Activated CD4-positive, alpha-beta T cell treated with anti-CD3 and anti-CD28 coated beads, Interleukin-2, amount 10 ng/mL, durations not matched to agents 7 days and 5 days (primary cell): ENCODE measurements at places on chromosomes 6 and 20.

- DNase-seq, result no peak
Measured at GRCh38 chr20:21325296-21325695, 22.2 kb downstream of the XRN2 start.

- DNase-seq, result no peak
Measured at GRCh38 chr6:126153661-126154060, 167.3 kb downstream of the TRMT11 start.

DNA sequence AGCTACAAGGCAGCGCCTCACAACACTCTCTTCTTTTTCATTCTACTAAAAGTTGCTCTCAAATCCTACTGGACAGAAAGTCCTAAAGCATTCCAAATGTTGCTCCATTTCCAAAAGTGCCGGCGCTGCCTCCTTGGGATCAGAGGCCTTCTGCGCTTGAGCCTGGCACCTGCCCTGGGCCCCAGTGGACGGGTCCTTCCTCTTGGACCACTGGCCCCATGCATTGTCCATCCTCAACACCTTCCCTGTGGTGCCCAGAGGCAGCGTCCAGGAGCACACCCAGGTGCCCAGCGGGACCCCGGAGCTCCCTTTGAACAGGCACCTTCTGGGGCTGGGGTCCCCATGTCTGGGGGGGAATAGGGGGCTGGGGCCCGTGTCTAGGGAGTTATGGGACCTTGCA is 205.2 kb downstream of the ERMARD start:
- no peak for DNase-seq

- DNase-seq, result no peak
Measured at GRCh38 chr6:47438481-47439347, 38.9 kb upstream of the CD2AP start.

- no peak for DNase-seq
Measured at GRCh38 chr6:90947184-90948064, 360.6 kb upstream of the MAP3K7 start.

GRCh38 chr20:13910492-13910891 is 79.9 kb downstream of the SEL1L2 start:
- no peak for DNase-seq

GRCh38 chr20:6135347-6135746 is 12.5 kb upstream of the FERMT1 start:
- DNase-seq, result no peak
